Left lung (tissue), 14 donors: ENCODE measurements at places on chromosomes 6 and 20.

DNA sequence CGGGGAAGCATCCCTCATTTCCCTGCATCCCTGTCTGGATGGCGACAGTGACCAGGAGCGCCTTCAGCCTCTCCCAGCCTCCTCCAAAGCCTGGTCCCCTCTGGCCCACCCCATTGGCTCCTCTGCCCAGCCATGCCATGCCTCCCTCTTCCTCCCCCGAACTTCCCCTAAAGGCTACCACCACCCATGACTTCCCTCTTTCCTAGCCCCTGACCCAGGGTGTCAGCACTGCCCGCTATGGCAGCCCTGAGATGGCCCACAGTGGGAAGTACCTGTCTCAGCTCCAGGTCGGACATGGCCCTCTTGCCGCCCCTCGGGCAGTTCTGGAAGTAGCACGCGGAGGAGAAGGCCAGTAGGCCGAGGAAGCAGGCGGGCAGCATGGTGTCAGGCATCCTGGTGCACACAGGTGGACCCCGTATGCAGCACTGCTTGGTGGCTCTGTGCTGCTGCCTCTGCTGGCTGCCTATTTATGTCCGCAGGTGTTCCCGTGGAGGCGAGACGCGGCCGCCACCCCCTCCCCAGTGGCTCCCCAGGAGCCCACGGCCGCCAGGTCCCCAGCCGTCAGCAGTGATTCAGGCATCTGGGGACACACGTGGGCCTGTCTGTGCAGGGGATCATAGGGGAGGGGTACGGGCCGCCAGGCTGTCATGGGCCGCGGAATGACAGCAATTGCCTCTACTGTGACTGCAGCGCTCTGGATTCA lies at the start of gene AVP:
Gene AVP, minus strand, starts transcription at position 442 of the 703 bp plus-strand sequence. Its CDS starts 50 bp downstream, at position 392.
- H3K4me3 ChIP-seq, result no peak within 1 kb of the TSS
- H3K27me3 ChIP-seq, result peaks cover 68% of the 10 kb centered on the region
- no peak within 1 kb of the TSS for H3K27ac ChIP-seq
- DNase-seq, result no peak
- no peaks in the 10 kb centered on the region for H3K36me3 ChIP-seq

DNA sequence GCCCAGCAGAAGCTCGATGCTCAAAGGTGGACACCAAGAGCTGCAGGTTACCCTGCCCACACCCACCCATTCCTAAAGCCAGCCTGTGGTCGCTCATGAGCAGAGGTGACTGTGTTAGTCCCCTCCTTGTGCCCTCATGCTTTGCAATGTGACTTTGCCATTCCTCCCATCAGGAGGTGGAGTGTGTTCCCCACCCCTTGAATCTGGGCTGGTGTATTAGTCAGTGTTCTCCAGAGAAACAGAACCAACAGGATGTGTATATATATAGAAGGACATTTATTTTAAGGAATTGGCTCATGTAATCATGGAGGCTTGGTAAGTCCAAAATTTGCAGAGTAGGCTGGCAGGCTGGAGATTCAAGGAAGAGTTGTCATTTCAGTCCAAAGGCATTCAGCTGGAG lies 54.4 kb upstream of the RNF24 start:
- H3K36me3 ChIP-seq, result no peaks in the 10 kb centered on the region
- H3K27ac ChIP-seq, result no peak overlapping the region
- no peak for DNase-seq
- no peaks in the 10 kb centered on the region for H3K27me3 ChIP-seq

DNA sequence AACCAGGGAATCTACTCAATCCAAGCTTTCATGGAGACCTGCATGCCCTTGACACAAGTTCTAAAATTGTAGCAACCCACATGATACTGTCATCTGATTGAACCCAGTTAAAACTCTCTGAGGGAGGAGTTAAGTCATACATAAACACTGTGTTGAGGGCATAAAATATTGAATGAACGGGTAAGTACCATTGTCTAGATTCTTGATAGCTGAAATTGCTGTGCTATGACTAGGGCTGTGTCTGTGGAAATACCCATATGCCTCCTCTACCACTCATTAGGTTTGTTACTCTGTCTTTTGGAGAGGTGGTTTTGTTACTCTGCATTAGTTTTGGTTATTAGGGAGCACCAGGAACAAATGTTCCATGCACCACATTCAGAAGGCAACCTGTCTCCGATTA lies 7.6 kb downstream of the ENPP4 start:
- peaks cover 2% of the 10 kb centered on the region for H3K4me1 ChIP-seq
- no peak overlapping the region for H3K4me3 ChIP-seq
- H3K27ac ChIP-seq, result no peak overlapping the region
- H3K36me3 ChIP-seq, result no peaks in the 10 kb centered on the region
- H3K27me3 ChIP-seq, result no peaks in the 10 kb centered on the region

- no peaks in the 10 kb centered on the region for H3K4me1 ChIP-seq
- no peak overlapping the region for H3K27ac ChIP-seq
- no peak for DNase-seq
- no peaks in the 10 kb centered on the region for H3K27me3 ChIP-seq
These were observed 66.4 kb downstream of the DZANK1 start for GRCh38 chr20:18400460-18400859.

DNA sequence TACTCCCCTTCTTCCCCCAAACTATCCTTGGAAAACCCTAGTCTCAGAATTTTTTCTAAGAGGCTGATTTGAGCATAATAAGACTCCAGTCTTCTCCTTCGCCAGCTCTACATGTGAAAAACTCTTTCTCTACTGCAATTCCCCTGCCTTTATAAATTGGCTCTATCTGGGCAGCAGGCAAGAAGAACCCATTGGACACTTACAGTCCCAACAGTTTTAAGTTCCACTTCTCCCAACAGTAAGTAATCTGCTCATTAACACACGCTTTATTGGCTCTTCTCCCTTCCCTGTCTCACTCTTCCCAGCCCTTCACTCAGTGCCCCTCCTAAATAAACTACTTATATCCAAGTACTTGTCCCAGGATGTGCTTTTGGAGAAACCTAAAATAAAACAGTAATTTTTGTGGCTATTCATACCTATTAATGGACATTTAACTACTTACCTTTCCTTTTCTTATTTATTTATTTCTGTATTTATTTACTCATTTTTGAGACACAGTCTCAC lies 11.1 kb upstream of the DDR1 start:
- H3K36me3 ChIP-seq, result no peaks in the 10 kb centered on the region
- H3K4me3 ChIP-seq, result no peak overlapping the region
- no peak overlapping the region for H3K27ac ChIP-seq
- H3K4me1 ChIP-seq, result peaks cover 11% of the 10 kb centered on the region
- no peak for DNase-seq

GRCh38 chr20:48886194-48886593 lies 35.3 kb upstream of the ARFGEF2 start:
- H3K4me3 ChIP-seq, result no peak overlapping the region
- H3K36me3 ChIP-seq, result no peaks in the 10 kb centered on the region
- no peaks in the 10 kb centered on the region for H3K4me1 ChIP-seq
- no peak overlapping the region for H3K27ac ChIP-seq

DNA sequence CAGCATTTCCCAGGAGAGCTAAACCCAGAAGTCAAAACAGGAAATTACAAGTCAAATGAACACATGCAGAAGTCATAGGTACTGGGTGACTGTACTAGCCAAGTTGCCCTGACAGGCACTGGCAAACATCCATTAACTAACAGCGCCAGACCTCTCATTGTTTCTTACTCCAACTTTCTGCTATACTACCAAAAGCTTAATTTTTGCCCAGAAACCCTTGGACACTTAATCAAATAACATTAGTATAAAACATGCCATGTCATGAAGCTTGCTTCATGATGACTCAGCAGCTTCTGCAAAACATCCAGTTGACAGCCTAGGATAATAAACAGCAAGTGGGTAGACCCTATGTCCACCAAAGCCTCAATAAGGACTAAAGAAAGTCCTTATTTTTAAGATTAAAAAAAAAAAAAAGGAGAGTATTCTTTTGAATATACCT lies 3.5 kb downstream of the NUP153 start:
- H3K4me3 ChIP-seq, result no peak overlapping the region
- H3K27me3 ChIP-seq, result no peaks in the 10 kb centered on the region
- peaks cover 60% of the 10 kb centered on the region for H3K4me1 ChIP-seq
- H3K36me3 ChIP-seq, result no peaks in the 10 kb centered on the region

DNA sequence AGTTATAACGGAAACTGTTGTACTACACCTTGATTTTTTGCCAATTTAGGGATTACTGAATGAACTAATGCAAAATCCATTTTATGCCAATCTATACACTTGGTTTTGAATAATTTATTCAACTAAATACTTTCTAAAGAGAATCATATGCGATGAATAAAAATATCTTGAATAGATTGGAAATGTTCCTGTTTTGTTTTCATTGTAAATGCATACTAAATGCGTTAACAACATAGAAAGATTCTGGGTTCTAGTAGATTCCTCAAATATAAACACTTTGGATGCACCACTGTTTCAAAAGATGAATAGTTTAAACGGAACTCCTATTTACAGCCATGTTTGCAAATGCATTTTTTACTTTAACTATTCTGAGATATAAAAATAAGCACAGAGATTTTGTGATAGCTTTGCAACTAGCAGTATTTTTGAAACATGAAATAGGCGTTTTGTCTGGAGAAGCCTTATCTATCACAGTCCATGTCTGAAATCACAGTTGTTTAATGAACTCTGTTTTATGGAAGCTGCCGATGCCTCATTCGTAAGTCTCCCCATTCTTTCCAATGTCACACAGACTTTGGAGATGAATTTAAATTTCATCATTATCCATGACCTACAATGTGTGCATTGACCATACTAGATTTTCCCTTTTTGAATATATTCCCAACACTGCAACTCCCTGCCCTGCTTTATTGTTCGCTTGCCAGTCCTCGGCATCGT lies 277.7 kb upstream of the QKI start:
- no peak for DNase-seq
- H3K36me3 ChIP-seq, result no peaks in the 10 kb centered on the region
- no peaks in the 10 kb centered on the region for H3K27me3 ChIP-seq
- no peak overlapping the region for H3K4me3 ChIP-seq
- H3K4me1 ChIP-seq, result no peaks in the 10 kb centered on the region

DNA sequence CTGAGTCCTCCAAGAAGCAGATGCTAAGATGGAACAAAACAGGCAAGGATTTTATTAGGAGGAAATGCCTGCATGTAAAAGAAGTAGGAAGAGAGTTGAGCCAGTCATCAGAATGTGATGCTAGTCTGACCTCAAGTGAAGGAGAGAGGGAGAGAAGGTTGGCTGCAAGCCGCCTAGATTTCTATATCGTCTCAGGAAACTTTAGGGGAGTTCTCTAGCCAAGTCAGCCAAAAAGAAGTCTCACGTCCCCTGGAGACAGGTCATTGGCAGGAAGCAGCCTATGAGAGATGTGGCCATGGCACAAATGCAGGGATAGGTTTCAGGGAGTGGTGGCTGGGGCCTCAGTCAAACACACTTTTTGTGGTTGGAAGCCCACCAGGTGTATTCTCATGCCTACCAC lies 378.0 kb downstream of the CD109 start:
- H3K4me1 ChIP-seq, result no peaks in the 10 kb centered on the region
- DNase-seq, result no peak
- H3K36me3 ChIP-seq, result no peaks in the 10 kb centered on the region
- H3K27ac ChIP-seq, result no peak overlapping the region
- H3K4me3 ChIP-seq, result no peak overlapping the region

- H3K4me3 ChIP-seq, result no peak overlapping the region
- peaks cover 7% of the 10 kb centered on the region for H3K4me1 ChIP-seq
- H3K27me3 ChIP-seq, result no peaks in the 10 kb centered on the region
These were observed 40.0 kb upstream of the CD2AP start for GRCh38 chr6:47437592-47437991.

DNA sequence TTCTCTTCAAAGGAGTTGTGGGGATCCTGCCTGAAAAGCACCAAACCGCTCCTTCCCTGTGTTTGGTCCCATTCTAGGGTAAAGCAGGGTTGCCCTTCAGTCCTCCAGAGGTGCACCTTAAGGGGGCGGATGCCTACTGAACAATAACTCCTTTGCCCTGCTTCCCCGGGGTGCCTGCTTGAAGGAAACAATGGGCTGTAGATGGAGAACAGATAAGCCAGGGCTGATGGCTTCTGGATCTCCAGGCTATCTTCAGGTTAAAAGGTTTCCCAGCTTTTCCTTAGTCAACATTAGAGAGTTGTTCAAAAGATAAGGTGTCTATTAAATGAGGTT lies 5.4 kb upstream of the PRDM1 start:
- H3K4me1 ChIP-seq, result no peaks in the 10 kb centered on the region
- no peaks in the 10 kb centered on the region for H3K36me3 ChIP-seq
- H3K27ac ChIP-seq, result no peak overlapping the region

GRCh38 chr6:85037221-85037620 lies 272.8 kb upstream of the TBX18 start:
- H3K27ac ChIP-seq, result no peak overlapping the region
- no peaks in the 10 kb centered on the region for H3K27me3 ChIP-seq
- DNase-seq, result no peak
- no peak overlapping the region for H3K4me3 ChIP-seq

- no peaks in the 10 kb centered on the region for H3K27me3 ChIP-seq
- no peaks in the 10 kb centered on the region for H3K36me3 ChIP-seq
- no peak for DNase-seq
- no peak overlapping the region for H3K27ac ChIP-seq
- no peaks in the 10 kb centered on the region for H3K4me1 ChIP-seq
These were observed 131.6 kb upstream of the OLIG3 start for GRCh38 chr6:137625808-137626207.

GRCh38 chr20:8796088-8796660 lies 272.7 kb upstream of the PLCB4 start:
- no peaks in the 10 kb centered on the region for H3K36me3 ChIP-seq
- no peaks in the 10 kb centered on the region for H3K4me1 ChIP-seq
- no peak overlapping the region for H3K4me3 ChIP-seq
- no peak overlapping the region for H3K27ac ChIP-seq
- H3K27me3 ChIP-seq, result no peaks in the 10 kb centered on the region

DNA sequence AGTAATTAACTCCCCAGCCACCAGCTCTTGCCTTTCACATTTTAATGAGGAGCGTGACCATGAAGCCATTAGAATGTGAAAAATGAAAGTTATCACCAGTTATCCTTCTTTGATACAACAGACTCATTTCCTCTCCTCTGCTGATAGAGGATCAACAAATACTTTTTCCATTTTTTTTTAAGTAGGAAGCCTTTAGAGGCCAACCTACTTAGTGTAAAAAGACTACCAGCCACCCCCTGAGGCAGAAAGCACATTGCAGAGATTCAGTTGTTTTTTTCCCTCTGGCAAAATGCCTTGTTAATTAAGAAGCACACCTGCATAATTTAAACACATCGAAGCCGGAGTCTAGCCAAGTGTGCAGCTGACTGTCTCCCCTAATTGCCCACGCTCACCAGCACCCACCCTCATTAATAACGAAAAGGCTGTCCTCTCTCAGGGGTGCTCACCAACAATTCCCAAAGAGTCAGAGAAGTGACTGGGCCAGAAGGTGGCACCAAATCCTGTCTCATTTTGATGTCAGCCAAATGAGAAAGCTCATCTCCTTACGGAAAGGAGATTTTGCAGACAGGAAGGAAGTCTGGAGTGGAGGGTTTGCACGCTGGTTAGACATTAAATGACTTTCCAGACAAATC lies 60.9 kb upstream of the MC3R start:
- no peak overlapping the region for H3K27ac ChIP-seq
- H3K36me3 ChIP-seq, result no peaks in the 10 kb centered on the region
- no peaks in the 10 kb centered on the region for H3K27me3 ChIP-seq
- H3K4me1 ChIP-seq, result no peaks in the 10 kb centered on the region
- H3K4me3 ChIP-seq, result no peak overlapping the region

DNA sequence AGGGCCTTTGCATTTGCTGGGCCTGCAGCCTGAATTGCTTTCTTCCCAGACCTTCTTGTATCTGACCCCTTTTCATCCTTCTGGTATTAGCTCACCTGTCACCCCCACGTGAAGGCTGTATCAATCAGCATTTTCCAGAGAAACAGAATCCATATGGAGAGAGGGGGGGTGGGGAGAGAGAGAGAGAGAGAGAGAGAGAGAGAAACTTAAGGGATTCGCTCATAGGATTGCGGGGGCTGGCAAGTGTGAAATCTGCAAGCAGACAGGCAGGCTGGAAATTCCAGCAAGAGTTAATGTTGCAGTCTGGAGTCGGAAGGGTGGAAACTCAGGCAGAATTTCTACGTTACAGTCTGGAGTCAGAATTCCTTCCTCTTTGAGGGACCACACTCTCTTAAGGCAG lies 410.7 kb upstream of the SULF2 start:
- H3K27me3 ChIP-seq, result no peaks in the 10 kb centered on the region
- no peak for DNase-seq
- no peak overlapping the region for H3K4me3 ChIP-seq
- H3K4me1 ChIP-seq, result no peaks in the 10 kb centered on the region
